DMS79 treated with DMSO at 0.1 percent for 48 hours (cell line): ENCODE measurements at places on chromosomes 3 and 15.

DNA sequence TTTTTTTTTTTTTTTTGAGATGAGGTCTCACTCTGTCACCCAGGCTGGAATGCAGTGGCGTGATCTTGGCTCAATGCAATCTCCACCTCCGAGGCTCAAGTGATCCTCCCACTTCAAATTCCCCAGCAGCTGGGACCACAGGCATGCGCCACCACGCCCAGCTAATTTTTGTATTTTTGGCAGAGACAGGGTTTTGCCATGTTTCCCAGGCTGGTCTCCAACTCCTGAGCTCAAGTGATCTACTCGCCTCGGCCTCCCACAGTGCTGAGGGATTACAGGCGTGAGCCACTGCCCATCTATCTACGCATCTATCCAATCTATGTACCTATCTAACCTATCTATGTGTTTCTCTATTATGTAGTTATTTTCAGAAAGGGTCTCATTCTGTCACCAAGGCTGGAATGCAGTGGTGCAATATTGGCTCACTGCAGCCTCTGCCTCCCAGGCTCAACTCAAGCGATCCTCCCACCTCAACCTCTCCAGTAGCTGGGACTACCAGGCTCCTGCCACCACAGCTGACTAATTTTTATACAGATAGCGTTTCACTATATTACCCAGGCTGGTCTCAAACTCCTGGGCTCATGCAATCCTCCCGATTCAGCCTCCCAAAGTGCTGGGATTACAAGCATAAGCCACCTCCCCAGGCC, 20.2 kb upstream of the GPX1 start:
- DNase-seq: peak; percentile 1

- DNase-seq: no peak
Observed at GRCh38 chr15:51193526-51193925, 98.8 kb upstream of the TNFAIP8L3 start.

DNA sequence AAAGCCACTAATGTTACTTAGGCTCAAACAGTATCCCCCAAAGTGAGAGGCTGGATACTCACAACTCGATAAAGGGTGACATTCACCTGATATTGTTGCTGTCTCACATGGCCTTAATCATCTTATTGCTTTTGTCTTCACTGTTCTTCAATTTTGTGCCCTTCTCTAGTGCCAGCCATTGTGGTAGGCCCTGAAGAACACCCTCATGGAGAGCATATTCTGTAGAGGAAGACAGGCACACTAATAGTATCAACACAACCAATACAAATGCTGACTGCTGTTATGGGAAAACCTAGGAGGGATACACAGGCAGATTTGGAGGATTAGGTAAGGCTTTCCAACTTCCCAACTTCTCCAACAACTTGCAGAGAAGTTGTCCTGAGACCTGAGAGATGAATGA, 4.1 kb upstream of the BLM start:
- DNase-seq: no peak

GRCh38 chr3:193843474-193844301, 250.7 kb downstream of the OPA1 start:
- DNase-seq: no peak

- no peak for DNase-seq
Observed at GRCh38 chr3:128490915-128491690, 1.9 kb downstream of the GATA2 start.

DNA sequence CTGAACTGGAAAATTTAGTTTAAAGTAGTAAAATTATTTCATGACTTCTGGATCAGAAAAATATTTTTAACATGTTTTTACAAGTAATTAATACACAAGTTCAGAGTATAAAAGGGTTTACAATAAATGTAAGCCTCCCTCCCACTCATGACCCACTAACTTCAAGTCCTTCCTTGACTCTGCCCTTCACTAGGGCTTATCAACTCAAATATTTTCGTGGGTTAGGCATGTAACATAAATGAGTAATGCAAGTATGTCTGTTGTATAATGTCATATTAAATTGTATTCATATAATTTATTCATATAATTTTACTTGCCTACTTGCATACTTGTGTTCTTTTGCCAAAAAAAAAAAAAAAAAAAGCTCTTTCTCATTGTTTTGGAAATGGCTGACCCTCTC, 3.4 kb upstream of the OPA1 start:
- DNase-seq: no peak

DNA sequence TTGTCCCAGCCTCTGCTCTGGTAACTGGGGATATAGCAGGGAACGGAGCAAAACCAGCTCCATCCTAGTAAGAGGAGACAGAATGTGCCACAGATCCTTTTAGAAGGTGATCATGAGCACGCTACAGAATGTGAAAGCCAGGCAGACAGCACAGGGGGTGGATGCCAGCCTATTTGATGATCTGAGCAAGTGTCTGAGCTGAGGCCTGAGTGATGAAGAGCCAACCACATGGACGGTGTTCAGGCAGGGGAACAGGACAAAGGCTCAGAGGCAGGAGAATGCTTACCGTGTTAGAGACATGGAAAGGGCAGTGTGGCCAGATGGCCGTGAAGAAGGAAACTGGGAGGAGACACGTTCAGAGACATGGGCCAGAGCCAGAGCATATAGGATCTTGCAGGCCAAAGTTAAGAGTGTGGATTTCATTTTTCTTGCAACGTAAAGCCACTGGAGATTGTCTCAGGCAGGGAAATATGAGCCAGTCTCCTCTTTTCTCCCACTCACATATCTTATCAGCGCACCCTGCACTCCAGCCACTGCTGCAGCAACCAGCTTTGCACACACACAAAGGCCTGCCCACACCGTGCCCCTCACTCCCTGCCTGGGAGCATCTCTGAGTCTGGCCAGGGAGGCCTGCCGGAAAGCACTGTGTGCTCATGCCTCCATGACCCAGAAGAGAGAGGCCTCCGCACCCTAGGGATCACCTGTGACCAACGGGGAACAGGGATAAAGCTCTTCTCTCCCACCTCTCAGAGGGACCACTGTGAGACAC, 20.1 kb downstream of the RAB43 start:
- DNase-seq: no peak

- DNase-seq: no peak
Observed at GRCh38 chr3:150588027-150588830, 14.9 kb upstream of the SELENOT start.

DNA sequence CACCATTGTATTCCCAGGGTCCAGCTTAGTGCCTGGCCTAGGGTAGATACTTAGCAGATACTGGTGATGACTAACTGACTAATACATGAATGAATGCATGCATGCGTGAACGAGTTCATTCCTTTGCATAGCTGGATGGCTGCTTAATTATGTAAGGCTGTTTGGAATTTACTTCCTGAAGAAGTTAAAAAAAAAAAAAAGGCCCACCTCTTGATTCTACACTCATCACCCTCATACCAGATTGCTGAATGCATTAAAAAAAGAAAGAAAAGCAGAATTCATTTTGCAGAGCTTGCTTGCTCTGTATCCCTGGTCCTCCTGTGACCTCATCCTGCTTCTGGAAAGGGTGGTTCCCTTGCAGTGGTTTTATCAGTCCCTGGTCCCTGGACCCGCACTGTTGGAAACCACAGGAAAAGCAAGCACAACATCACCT, 277.6 kb upstream of the CFAP20DC start:
- no peak for DNase-seq
